ENCODE measurements at places on chromosomes 5 and 9.

DNA sequence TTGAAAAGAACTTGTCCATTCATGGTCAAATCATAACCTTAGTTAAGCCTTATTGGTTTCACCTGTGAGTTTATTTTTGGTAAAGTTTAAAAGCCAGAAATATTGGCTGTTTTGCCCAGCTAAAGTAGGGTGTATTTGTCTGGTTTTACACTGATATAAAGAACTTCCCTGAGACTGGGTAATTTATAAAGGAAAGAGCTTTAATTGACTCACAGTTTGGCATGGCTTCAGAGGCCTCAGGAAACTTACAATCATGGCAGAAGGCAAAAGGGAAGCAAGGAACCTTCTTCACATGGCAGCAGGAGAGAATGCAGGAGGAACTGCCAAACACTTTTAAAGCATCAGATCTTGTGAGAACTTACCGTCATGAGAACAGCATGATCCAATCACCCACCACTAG, 55.3 kb downstream of the JAKMIP2 start:
- no peak for DNase-seq

DNA sequence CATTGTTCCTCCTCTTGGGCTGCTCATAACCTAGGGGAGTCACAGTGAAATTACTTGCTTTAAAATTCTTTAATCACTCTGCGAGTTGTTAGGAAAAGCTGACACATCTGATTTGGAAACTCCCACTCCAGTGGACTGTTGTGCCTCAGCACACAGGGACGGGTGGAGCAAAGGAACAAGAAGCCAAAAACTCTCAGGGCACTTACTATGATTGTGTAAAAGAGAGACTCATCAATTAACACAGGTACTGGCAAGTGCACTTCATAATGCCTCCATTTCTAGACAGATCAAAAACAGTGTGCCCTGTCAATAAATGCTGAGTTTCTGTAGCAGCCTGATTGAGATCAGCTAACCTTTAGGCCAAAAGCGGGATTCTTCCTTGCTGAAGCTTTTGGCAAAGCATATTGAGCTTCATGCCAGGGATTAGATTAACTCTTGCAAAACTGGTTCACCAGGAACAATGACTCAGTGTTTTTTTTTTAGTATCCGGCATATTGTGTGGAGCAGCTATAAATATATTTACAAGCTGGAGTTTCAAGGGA, 55.9 kb downstream of the TMC1 start:
- peak; percentile 86 for DNase-seq

GRCh38 chr9:38284039-38284575, 108.4 kb upstream of the ALDH1B1 start:
- no peak for DNase-seq

DNA sequence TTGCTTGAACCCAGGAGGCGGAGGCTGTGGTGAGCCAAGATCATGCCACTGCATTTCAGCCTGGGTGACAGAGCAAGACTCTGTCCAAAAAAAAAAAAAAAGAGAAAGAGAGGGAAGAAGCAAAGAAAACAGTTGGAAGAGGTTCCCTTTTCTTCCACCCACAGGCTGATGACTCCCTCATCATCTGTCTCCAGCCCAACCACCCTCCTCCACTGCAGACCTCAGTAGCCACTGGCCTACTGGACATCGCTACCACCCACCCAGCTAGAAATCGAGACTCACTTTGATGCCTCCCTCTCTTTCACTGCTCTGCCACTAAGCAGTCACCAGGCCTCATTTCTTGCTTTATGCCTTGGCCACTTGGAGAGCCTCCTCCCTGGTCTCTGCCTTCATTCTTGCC, 71.2 kb downstream of the NIPSNAP3B start:
- DNase-seq = no peak

DNA sequence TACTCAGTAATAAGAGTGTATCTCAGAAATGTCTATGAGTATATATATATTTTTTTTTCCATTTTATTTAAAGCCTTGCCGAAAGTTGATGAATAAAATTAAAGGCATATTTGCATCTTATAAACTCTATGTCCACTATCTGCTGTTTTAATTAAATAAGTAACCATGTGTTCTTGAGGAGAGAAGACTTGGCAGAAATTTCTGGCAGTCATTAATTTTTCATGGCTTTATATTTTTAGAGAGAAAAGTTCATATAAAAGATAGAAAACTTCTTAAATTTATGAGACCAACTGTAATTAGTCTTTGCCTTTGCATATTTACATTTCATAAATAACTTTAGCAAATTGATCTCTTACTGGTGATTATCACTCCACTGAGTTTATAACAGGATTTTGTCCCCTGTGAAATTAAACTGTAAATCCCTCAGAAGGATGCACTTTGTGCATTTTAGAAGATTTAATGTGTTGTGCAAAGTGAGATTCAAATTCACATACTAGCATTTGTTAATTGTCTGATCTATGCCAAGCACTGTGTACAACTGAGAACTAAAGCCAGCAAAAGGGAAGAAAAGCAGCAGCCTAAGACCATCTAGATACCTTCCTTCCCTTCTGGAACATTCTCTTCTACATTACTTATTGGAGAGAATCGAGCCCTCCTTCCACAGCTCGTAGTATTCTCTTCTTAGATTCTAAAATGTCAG, 108.7 kb downstream of the SNCAIP start:
- no peak for DNase-seq

GRCh38 chr5:158233735-158234322, 374.9 kb upstream of the CLINT1 start:
- no peak for DNase-seq

DNA sequence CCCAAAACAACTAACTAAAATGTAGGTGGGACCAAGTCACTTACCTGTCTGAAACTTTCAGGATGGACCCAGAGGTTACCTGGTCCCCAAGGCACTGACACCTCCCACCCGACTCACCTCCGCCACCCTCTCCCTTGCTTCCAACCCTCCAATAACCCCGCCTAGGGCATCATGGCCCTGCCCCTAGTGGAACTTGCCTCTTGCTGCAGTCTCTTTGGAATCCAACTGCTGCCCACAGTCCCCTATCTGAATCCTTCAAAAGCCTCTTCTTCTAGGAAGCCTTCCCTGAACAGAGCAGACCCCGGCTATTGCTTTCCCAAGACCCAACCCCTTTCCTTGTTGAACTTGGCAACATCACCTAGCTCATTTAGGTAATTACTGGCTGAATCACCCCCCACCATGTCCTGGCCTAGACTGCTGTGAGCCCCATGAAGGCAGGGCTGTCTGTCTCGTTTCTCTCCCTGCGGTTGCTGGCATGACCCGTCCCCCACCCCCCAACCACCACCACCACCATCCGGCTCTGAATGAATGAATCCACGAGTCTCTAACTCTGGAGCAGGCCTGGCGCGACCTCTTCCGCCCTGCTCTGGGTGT, 9.4 kb downstream of the CRB2 start:
- no peak for DNase-seq

DNA sequence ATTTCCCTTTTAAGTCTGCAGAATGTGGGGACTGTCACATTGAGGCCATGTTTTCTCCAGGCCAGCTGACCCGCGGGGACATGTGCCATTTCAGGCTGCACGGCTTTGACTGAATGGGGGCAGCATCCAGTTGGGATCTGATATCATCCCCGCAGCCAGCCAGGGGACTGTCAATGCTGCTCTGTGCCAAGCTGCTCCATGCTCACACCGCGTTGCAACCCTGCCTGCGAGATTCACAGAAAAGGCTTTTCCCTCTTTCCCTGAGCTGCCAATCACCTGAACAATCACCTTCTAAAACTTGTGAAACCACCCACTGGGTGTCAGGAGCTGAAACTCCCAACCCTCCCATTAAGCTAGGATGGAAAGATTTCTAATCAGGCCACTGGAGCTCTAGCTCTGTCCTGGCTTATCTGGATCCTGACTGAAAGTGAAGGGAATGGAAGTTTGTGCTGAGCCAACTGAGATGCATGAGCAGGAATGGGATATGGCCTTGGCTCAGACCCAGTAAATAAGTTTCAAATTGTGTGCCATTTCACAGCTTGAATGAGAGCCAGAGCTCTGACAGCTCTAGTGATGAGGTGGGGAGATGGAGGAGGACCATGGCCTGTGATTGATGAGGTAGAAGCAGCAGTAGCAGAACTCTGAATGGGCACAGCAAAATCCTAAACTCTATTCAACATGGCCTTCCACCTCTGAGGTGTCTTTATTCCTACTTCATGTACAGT, 34.5 kb upstream of the ZNF366 start:
- no peak for DNase-seq

DNA sequence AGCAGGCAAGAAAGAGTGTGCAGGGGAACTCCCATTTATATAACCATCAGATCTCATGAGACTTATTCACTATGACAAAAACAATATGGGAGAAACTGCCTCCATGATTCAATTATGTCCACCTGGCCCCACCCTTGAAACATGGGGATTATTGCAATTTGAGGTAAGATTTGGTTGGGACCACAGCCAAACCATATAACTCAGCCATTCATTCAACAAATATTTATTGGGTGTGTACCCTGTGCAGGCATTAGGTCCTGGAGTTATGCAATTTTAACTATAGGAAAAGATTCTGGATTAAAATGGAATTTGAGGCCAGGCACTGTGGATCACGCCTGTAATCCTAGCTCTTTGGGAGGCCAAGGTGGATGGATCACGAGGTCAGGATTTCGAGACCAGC, 124.2 kb upstream of the GAS1 start:
- DNase-seq = no peak

DNA sequence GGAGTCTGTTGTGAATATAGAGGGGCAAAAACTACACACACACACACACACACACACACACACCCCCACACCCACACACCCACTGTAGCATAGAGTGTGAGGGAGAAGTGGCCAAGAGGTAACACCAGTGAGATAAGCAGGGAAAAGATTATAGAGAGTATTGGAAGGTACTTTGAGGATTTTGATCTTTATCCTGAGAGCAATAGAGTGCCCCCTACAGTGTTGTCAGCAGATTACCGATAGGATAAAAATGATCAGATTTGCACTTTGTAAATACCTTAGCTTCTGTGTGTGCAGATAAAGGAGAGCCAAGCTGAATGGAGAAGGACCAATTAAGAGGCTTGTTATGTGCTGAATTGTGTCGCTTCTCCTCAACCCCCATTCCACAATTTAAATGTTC, 32.3 kb downstream of the ERCC6L2 start:
- DNase-seq = no peak

GRCh38 chr5:97149709-97150108, 7.3 kb upstream of the LIX1 start:
- no peak for DNase-seq

- DNase-seq = no peak
Observed at GRCh38 chr9:94586316-94586715, 7.3 kb downstream of the FBP2 start.

GRCh38 chr5:67870662-67871061, 344.9 kb upstream of the PIK3R1 start:
- DNase-seq = no peak

DNA sequence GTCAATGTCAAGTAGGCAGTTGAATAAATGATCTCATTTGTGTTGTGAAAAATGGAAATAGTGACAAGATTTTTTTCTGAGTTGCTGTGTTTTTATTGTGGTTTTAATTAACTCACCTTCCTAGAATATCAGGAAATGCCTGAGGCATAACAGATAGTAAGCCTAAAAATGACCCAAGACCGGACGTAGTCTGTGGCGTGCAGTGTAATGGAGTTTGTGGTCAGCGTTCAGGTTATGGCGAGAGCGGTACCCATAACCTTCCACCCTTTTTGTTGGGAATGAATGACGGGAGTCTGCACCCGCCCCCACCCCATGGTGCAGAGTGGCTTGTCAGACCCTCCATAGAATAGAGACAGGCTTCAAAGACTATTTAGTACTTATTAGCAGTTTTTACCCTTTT, 119.3 kb downstream of the GALNT10 start:
- no peak for DNase-seq

GRCh38 chr9:90515510-90515909, 127.1 kb downstream of the DIRAS2 start:
- DNase-seq = no peak

DNA sequence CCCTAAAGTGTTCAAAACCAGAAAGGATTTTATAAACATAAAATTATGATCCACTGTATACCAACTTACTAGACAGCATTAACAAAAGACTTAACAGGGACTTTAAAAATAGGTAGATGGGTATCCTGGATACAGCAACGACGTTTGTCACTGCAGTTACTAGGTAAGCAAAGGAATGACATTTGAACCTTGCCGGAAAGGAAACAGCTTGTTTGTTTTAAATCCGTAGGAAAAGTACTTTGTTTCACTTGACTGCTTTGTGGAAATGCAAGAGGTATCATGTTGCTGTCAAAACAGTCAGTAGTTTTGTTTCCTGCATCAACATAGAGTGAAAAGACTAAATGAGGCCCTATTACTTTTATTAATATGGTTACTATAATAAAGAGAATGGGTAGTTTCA, 122.9 kb downstream of the CDC42SE2 start:
- no peak for DNase-seq

- DNase-seq = peak; percentile 60
Observed at GRCh38 chr9:105969636-105970035, 275.3 kb downstream of the TMEM38B start.

DNA sequence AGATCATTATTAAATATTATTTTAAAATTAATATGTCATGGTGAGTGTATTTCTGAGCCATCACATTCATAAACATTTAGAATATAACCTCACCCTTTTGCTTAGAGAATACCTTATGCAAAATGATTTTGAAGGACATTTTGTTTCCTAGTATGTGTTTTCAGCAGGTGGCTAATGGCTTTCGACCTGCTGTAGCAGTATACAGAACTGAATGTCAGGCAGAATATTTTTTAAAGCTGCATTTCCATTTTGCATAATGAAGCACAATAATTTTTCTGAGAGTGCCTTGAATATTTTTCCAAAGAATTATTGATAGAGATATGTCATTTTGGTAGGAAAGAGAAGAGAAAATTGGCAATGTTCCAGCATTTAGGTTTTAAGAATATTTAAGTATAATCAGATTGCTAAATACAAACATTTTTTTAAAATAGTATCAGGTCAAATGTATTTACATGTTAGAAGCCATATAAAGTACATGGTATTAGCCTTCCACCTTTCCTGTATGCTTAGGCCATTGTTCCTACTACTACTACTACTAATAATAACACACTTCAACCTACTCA, 42.3 kb downstream of the PAM start:
- no peak for DNase-seq

DNA sequence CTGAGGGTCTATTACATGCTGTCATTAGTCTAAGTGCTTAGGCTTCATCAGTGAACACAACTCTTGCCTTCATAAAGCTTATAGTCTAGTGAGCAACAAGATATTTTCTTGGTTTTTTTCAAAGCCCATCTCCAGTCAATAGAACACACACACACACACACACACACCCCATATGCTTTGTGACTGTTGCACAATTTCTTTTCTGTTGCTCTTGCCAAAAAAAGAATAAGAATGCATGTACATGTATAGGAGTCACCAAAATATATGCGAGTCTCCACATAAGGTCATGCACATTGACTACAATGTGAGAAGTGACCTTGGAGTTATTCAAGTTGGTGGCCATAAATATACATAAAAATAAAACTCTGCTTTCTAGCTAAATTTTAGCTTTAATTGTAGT, 351.5 kb upstream of the TLE4 start:
- peak; percentile 36 for DNase-seq

GRCh38 chr5:143405063-143405848, 1.8 kb upstream of the NR3C1 start:
- peak; percentile 86 for DNase-seq
